Activated T-cell treated with anti-CD3 and anti-CD28 coated beads, Interleukin-2, amount 50 U/mL, for 48 hours (primary cell): ENCODE measurements at places on chromosomes 1 and 21.

GRCh38 chr1:77134359-77134758 is 84.9 kb downstream of the PIGK start:
- DNase-seq = no peak

DNA sequence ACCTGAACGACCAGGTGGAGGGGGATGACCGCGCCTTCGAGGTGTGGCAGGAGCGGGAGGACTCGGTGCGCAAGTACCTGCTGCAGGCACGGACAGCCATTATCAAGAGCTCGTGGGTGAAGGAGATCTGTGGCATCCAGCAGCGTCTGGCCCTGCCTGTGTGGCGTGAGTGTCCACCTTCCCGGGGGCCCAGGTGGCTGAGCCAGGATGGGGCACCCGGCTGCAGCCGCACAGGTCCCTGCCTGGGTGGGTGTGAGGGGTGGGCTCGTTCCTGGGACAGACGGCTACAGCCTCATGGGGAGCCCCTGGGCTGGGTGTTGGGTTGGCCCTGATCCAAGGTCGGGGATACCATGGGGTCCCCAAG is 65.2 kb downstream of the TRIM11 start:
- DNase-seq = no peak

DNA sequence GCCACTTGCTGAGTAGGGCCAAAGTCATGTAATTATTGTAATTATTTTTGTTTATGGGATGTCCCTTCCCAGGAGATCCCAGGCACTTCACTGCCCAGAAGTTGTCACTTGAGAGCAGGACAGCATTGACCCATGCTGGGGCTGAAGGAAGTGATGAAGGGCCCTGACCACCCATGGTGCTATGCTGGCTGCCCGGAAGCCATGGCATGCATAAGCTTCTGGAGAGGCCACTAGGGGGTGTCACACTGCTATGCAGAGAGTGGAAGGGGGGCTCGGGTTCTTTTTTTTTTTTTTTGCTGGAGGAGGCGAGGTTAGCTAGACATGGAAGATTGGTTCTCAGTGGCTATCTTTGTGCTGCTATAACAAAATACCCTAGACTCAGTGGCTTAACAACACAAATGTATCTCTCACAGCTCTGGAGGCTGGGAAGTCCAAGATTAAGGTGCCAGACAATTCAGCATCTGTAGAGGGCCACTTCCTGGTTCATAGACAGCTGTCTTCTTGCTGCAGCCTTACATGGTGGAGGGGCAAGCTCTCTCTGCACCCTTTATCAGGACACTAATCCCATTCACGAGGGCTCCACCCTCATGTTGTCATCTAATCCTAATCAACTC is 84.9 kb downstream of the CNIH3 start:
- no peak for DNase-seq

GRCh38 chr1:21752186-21752585 is 30.8 kb downstream of the USP48 start:
- DNase-seq = no peak

DNA sequence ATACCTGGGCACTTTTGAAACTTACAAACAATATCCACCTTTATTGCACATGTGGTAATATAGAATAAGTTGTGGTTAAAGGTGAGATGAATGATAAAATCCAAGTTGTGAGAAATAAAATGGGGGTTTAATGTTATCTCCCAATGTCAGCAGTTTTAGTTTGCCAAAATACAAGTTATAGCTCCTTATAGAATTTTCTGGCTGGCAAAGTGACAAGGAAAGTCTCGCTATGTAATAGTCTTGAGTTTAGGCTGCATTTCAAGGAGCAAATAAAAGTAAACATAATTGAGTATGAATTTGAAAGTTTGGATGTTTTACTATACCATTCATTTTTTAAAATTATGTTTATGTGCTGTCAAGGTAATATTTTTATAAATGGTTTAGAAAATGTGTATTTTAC is 15.0 kb upstream of the NEXN start:
- no peak for DNase-seq

GRCh38 chr1:183953031-183953430 is 84.5 kb downstream of the COLGALT2 start:
- no peak for DNase-seq

DNA sequence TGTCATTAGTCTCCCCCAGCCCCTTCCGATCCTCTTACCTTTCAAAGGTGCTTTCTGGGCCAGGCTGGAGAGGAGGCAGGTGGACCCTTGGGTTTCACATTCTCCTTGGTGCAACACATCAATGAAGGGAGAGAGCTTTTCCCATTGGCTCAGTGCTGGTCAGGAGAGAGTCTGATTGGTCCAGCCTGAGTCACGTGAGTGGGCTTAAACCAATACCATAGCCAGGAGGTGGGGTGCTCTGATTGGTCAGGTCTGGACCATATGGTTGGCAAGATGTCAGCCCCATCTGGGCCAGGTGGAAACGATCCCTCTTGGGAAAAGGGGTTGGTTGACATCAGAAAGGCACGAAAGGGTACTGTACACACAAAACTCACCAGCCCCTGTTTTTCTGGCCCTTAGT is 44.8 kb upstream of the ABCG1 start:
- no peak for DNase-seq

GRCh38 chr1:42335809-42336518 is 929 bp upstream of the FOXJ3 start:
- DNase-seq = no peak

GRCh38 chr1:246113555-246114095 is 393.5 kb downstream of the SMYD3 start:
- DNase-seq = no peak

DNA sequence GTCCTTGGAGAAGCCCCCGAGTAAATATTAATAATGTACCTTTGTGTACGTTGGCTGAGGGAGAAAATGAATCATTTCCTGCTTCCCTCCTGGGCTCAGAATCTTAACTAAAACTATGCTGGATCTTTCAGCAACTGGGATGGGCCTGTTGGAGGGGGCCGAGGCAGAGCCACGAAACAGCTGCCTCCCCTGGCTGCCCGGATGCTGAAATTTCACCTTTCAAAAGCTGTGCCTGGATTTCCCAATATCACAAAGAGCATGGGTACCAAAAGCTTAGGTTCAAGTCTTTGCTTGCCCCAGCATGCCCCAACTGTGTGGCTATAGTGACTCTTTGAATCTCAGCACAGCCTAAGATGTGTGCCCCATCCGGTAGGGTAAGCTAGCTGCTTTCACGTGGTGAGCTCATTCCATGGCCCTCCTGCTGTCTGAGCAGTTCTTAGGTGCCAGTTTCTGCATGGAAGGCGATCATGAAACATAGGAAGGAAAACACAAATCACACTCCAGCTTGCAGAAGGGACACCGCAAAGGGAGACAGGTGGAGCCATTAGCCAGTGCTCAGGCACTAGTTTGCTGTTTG is 473.5 kb downstream of the PTPRU start:
- peak; percentile 32 for DNase-seq

DNA sequence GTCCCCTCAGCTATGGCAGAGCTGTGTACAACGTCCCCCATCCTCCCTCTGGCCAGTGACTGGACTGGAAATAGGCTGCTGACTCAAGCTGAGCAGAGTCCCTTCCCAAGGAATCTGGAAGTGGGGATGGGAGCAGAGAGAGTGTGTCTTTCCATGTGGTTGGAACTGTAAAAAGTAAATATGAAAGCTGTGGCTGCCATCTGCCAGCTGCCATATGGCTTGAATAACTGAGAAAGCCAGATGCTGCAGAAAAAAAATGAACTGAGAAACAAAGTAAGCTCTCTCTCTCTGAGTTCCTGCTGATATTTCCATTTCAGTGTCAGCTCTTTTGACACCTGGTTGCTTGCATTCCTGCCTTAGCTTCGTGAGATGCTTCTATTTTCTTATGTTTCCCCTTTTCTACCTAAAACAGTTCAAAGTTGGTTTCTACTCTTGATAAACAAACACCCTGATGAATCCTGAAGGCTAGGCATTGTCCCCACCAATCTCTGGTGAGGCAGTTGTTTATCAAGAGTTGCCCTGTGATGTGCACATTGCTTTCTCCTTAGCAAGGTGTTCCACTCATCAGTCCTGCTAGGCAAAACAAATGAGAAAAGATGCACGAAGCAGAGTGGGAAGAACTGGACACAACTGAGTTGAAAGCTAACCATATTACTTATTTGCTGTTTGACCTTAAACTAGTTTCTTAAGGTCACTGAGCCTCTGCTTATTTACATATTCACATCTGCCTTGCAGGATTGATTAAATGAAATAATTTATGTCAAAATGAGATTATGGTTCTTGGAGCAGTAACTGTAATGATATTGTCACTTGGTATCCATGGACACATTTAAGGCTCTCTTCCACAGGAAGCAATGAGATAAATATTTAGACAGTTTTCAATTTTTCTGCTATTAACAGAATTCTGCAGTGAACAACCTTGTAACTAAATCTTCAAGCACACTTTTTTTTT is 16.6 kb upstream of the DR1 start:
- DNase-seq = no peak

GRCh38 chr1:16145030-16145661 is 10.7 kb downstream of the EPHA2 start:
- no peak for DNase-seq

- no peak for DNase-seq
Observed at GRCh38 chr1:177615251-177615650, 354.6 kb downstream of the SEC16B start.

- DNase-seq = no peak
Observed at GRCh38 chr1:204255225-204255624, 41.4 kb upstream of the GOLT1A start.

- DNase-seq = peak; percentile 37
Observed at GRCh38 chr1:201999625-202000238, 10.7 kb upstream of the ELF3 start.

DNA sequence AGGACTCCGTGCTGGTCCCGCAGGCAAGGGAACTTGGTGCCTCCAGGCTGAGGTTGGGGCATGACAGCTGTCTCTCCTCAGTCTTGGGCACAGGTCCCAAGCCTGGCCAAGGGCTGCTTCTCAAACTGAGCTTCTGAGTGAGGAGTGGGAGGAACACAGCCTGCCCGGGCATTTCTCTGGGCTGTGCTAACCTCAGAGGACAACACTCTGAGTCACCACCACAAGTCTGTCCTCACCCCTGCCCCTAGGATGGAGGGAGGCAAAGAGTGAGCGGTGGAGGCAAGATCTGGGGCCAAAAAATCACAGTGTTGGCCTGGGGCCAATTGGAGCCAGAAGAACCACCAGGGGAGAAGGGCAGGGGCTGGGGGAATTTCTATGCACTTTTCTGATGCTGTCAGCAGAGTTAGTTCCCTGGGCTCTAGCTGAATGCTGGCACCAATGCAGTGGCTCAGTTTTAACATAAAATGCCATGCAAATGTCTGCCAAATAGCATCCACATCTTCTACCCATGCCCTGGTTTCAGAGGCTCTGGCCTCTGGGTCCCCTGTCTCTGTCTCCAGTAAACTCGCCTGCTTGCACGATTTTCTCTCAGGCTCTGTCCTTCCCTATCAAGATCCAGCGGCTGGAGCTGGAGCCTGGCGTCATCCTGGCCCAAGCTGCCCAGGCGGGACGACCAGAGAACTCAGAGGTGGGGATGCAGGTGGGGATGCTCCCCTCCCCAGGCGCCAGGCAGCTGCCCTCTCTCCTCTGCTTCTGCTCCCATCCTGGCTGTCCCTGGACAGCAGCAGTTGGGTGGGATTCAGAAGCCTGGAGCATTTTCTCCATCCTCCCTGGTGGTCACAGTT is 11.0 kb upstream of the CDK18 start:
- peak; percentile 30 for DNase-seq

GRCh38 chr21:27771938-27772483 is 805.1 kb upstream of the ADAMTS5 start:
- DNase-seq = no peak

DNA sequence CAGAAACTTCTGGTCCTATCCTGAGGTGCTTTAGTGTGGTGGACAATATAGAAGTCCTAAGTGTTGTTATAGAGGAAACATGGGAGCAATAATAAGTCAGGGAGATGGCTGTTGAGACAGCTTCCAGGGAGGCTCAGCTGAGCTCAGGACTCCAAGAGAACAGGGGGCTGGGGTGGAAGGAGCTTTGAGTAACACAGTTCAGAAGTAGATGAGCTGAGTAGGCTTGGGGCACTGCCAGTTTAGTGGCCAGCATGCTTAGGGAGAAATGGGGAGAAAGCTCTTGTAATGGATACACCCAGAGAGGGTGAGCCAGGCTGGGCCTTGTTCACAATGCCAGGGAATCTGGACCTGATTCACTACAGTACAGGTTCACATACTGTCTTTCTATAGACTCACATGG is 201.6 kb downstream of the DAB1 start:
- DNase-seq = no peak

GRCh38 chr1:59164371-59164770 is 132.5 kb upstream of the FGGY start:
- DNase-seq = no peak

- DNase-seq = no peak
Observed at GRCh38 chr1:234230414-234230862, 142.8 kb upstream of the COA6 start.

- DNase-seq = no peak
Observed at GRCh38 chr21:34775793-34776192, 107.0 kb downstream of the CLIC6 start.

- DNase-seq = no peak
Observed at GRCh38 chr1:224245188-224245587, 62.1 kb downstream of the DEGS1 start.

GRCh38 chr1:31627930-31628559 is 10.6 kb downstream of the HCRTR1 start:
- no peak for DNase-seq

GRCh38 chr1:2504949-2505272 is 21.5 kb downstream of the PANK4 start:
- DNase-seq = no peak

DNA sequence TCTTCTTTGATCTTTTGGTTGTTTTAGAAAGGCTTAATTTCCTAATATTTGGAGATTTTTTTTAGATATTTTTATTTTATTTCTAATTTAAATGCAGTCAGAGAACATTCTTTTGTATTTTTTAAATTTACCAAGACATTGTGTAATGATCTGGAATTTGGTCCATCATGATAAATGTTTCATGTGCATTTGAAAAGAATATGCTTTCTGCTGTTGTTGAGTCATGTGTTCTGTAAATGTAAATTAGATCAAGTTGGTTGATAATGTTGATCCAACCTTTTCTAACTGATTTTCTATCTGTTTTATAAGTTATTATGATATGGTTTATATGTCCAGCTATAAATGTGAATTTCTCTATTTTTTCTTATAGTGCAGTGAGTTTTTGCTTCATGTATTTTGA is 19.8 kb downstream of the UTS2 start:
- DNase-seq = no peak

DNA sequence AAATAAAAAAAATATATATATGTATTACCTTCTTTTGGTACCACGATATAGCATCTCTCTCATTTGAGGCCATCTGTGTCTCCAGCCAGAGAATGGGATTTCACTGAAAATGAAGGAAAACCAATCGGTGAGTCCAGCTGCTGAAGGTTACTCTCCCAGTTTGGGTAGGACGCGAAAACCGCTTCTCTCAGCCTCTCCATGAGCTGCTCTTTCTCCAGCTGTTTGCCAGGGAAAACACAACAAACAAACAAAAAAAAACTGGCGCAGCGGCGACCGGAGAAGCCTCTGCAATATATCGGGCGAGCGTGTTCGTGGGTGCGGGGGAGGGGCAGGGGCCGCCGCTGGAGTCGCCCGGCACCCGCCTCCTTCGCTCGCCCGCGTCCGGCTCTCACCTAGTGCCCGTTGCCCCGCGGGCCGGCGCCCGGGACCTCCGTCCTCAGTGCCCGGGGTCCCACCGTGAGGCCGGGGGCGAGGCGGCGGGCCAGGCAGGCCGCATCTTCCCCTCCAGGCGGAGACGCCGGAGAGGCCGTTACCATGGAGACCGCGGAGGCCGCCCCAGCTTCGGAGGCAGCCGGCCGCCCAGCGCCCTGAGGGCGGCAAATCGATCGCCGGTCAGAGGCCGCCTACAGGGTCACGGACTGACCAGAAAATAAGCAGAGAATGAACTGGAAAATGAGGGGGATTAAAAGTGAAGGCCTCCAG is 504 bp downstream of the PHTF1 start:
- peak; percentile 74 for DNase-seq
